ENCODE measurements at places on chromosomes 5 and 9. TPM values are rescaled to one million over a fixed set of nuclear protein-coding genes. Genes with fewer than 3 reads are reported as not detected.

- DNase-seq: no peak
These were observed 131.8 kb upstream of the RGMB start for GRCh38 chr5:98641671-98642070.

NEUROG1 gene
- not detected for total RNA-seq

- no peak for DNase-seq
These were observed 427 bp downstream of the SERINC5 start for GRCh38 chr5:80255431-80255810.

- DNase-seq: no peak
These were observed 13.2 kb downstream of the GZMK start for GRCh38 chr5:55037046-55037771.

GRCh38 chr5:125411744-125412560 lies 665.5 kb upstream of the ZNF608 start:
- DNase-seq: peak; percentile 43

GRCh38 chr5:140632366-140633020 lies 482 bp downstream of the CD14 start:
- DNase-seq: no peak

- no peak for DNase-seq
These were observed 34.0 kb downstream of the BOD1 start for GRCh38 chr5:173582216-173583111.

DNA sequence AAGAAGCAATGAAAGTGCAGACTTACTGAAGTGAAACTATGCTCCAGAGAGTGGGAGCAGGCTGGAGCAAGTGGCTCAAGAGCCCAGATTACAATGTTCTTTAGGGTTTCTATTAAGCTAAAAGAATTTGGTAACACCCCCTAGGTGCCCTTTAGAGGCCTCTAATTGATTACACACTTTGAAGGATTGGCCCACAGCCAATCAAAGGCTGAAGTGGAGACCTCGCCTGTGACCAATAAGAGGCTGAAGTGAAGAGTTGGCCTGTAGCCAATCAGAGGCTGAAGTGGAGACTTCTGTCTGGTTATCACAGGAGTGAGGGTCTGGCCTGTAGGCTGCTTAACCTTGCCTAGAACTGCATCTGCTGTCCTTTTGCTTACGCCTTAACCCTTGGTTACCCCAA lies 46.7 kb upstream of the SPATA31C2 start:
- DNase-seq: no peak

GRCh38 chr5:151151263-151151660 lies 6.3 kb downstream of the ANXA6 start:
- DNase-seq: no peak

- DNase-seq: no peak
These were observed 213.4 kb downstream of the PRR16 start for GRCh38 chr5:120677481-120677880.

DNA sequence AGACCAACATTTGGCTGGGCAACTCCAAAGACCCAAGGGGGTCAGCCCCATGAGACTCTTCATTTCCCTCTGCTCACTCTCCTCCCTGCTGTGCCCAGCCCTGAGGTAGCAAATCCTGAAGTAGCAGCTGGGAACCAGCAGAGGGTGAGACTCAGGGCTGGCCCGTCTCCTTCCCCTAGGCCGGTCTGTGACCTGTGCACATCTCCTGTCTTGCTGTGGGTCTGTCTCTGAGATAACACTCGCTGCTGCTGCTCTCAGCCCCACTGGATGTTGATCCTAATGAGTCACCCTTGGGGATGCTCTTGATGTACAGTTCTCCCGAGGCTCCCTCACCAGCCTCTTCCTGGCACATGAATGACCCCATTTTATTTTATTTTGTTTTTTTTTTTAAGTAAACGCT lies 7.3 kb upstream of the OR2V1 start:
- no peak for DNase-seq

- DNase-seq: peak; percentile 61
These were observed 59.8 kb upstream of the POU5F2 start for GRCh38 chr5:93800988-93801811.

GBGT1 gene
- total RNA-seq: 3.9 TPM

DNA sequence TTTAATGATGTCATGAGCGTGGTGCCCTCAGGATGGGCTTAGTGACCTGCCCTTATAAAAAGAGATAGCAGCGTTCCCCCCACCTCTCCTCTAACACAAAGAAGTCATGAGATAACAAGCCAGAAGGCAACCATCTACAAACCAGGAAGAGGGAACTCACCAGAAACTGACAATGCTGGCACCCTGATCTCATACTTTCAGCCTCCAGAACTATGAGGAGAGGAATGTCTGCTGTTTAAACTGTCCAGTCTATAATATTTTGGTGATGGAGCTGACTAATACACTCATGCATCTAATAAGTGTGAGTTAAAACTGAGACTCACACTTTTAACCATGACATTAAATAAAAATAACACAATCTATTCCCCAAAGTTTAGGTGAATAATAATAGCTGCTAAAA lies 156.1 kb upstream of the SPEF2 start:
- no peak for DNase-seq

- no peak for DNase-seq
These were observed 10.6 kb upstream of the SH3RF2 start for GRCh38 chr5:145925803-145926202.

- DNase-seq: no peak
These were observed 478.0 kb upstream of the ACTBL2 start for GRCh38 chr5:57960569-57960968.

DNA sequence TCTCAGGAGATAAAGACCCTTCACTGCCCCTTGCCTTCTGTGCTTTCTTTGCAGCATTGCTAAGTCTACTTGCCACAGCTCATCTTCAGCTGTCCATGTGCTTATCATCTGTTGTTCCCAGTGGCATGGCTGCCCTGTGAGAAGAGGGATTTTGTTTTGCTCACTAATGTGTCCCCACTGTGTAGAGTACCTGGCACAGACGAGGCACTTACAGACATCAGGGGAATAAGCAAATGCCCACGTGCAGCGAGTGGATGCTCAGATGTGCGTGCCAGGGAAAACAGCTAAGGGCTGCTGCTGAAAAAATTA lies 31.0 kb downstream of the DAP start:
- no peak for DNase-seq

DNA sequence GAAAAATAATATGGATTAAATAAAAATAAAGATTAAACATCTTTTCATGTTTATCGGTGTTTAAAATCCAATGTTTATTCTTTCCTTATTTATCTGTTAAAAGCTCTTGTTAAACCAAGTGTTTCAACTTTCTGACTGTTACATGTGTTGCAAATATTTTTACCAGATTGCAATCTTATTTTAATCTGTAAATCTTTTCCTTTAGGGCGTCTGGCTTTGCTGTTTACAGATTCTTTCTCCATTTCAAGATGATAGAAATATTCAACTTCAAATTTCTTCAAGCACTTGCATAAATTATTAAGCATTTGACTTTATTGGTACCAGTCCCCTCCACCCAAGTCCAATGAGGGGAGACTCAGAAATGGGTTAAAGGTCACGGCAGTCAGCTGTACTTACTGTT lies 16.9 kb upstream of the ABCA1 start:
- no peak for DNase-seq

GRCh38 chr5:168413062-168413461 lies 73.2 kb upstream of the RARS1 start:
- no peak for DNase-seq

KLF9 gene
- total RNA-seq: 12.1 TPM

DNA sequence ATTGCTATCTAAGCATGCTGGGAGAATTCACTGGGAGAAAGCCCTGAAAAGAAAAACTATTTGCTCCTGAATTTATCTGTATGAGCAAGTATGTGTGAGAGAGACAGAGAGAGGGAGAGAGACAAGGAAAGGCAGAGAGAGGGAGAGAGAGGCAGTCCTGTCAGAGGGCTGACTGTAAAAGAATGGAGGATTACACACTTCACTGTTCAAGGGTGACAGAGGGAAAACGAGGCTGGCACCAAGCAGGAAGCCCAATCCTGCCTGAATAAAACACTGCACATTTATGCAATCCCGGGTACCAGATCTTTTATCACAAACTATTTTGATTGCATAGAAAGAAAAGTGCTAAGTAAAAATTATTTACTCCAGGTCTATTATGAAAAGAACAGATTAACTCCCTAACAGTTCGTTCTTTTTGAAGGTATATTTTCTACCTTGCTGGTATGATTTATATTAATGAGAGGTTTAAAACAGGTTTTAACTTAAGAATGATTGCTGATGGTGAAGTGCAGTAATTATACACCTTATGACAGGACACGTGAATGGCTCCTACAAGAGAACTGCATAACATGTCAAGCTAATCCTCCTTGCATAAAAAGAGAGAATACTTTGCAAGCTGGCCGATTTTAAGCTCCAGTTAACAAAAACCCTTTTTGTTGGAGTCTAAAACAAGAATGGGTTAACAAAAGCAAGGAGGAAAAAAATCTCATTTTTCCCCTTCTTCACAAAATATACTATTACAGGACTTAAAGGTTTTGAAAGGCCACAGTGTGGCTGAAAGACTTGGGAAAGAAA lies 82.5 kb downstream of the NFIB start:
- no peak for DNase-seq

DNA sequence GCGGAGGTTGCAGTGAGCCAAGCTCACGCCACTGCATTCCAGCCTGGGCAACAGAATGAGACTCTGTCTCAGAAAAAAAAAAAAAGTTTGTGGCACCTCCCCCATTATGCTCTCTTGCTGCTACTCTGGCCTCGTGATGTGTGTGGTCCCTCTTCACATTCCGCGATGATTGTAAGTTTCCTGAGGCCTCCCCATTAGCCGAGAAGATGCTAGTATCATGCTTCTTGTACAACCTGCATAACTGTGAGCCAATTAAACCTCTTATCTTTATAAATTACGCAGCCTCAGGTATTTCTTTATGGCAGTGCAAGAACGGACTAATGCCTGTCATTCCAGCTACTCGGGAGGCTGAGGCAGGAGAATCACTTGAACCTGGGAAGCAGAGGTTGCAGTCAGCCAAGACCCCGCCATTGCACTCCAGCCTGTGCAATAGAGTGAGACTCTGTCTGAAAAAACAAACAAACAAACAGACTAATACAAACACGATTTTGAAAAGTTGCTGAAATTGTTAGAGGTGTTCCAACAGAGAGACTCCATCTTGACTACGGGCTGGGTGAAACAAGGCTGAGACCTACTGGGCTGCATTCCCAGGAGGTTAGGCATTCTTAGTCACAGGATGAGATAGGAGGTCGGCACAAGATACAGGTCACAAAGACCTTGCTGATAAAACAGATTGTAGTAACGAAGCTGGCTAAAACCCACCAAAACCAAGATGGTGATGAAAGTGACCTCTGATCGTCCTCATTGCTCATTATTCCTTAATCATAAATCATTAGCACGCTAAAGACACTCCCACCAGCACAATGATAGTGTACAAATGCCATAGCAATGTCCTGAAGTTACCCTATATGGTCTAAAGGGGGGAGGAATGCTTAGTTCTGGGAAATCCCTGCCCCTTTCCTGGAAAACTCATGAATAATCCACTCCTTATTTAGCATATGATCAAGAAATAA lies 8.3 kb upstream of the AFF4 start:
- DNase-seq: no peak

GRCh38 chr9:16729651-16730050 lies 140.8 kb downstream of the BNC2 start:
- DNase-seq: no peak

GRCh38 chr9:87040410-87041009 lies 93.2 kb upstream of the GAS1 start:
- no peak for DNase-seq

CLPTM1L gene
- 105 TPM for total RNA-seq

- DNase-seq: no peak
These were observed 12.8 kb upstream of the ANGPTL2 start for GRCh38 chr9:127135056-127135745.

DNA sequence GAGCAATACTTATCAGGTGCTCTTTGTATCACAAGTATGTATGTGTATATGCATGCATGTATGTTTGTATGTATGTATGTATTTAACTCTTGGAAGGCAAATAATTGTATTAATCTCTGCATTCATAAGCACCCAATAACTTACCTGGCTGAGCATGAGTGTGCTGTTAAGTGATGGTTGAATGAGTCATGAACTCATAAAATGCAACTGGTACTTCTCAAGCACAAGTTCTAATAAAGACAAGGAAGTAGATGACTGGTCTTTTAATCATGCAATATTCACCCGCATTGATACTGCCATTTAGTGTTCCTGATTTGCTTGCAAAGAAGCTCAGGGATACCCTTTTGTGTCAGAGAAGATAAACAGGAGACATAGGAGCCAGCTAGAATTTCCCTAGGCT lies 204.9 kb upstream of the TRPM3 start:
- DNase-seq: no peak

DNA sequence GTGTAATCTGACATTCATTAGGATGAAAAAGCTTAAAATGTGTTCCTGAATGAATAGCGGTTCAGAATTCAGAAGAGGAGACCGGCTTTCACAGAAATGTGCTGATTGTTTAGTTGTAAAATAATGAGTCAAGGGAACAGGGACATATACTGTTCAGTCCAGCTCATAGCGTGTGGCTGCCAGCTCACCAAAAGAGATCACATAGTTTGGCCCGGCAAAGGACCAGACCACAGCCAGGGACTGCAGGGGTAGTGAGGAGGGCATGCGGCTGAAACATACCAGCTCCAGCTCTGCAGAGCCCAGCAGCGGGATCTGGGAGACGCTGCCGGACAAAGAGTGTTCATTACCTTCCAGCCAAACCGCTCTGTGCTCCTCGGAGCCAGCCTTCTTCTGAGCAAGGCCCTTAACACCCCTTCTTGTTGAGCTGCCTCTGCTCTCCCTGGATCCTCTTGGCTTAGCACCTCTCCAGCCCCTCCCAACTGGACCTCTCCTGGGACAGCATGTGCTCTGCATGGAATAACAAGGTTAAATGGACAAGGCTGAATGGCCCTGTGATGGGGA lies 116.8 kb upstream of the CNTLN start:
- peak; percentile 46 for DNase-seq

DNA sequence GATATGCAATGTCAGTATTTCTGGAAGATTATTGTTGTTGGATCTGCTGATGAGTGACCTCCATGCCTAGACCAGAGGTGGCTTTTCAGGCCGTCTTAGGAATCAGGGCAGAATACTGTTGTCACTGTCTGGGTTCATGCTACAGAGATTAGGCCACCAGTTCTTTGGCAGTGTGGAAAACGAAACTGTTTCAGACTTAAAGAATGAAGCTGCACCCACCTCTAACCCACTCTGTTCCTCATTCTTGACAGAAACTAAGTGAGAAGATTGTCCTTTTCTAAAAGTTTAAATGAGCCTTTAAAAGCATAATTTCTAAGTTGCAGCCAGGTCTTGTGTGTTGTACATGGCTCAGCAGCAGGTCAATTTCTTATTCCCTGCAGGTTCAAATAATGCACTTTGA lies 444.3 kb downstream of the ENC1 start:
- no peak for DNase-seq
